ENCODE measurements at places on chromosomes 2 and 18.
A peak's percentile ranks its signal among the peaks of the same experiment; 100 is the strongest.

GRCh38 chr2:33062665-33063250, 116.0 kb downstream of the LTBP1 start:
- peak; percentile 33 for DNase-seq

DNA sequence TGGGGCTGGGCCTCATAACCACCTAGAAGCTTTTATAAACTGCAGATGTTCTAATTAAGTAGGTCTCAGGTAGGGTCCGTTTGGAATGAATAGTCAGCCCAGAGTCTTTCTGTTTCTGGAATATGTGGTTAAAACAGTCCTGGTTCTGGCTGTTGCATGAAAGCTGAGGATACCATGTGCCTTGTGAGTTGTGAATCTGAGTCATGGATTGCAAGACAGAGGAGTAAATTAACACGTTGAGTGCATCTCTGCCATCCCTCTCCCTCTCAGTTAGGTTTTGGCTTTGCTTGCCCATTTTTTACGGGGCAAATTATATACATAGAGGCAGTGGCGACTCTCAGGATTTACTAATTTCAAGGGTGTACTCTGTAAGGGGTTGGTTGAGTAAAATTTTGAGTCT, 59.1 kb downstream of the NCK2 start:
- DNase-seq, result no peak

GRCh38 chr2:38016219-38016618, 59.7 kb downstream of the CYP1B1 start:
- no peak for DNase-seq

- DNase-seq, result no peak
Observed at GRCh38 chr2:29587402-29588190, 333.8 kb downstream of the ALK start.

DNA sequence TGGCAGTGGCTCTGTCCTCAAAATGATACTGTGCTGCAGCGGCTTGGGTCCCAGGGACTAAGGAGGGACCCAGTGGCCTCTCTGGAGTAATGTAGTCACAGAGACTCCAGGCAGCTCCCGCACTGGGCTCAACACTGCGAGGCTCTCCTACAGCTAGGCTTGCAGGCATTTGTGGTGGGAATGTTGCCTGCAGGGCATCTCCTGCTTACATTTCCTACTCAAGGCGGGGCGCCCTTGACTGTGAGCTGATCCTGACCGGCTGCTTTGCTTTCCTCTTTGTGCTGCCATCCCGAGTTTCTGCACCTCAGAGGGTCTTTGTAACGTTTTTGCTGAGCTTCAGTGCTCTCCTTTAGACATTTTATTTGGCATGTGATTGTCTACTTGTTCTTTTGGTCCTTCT, 177.4 kb upstream of the FN1 start:
- no peak for DNase-seq

GRCh38 chr2:233098618-233099017, 38.5 kb downstream of the INPP5D start:
- no peak for DNase-seq

DNA sequence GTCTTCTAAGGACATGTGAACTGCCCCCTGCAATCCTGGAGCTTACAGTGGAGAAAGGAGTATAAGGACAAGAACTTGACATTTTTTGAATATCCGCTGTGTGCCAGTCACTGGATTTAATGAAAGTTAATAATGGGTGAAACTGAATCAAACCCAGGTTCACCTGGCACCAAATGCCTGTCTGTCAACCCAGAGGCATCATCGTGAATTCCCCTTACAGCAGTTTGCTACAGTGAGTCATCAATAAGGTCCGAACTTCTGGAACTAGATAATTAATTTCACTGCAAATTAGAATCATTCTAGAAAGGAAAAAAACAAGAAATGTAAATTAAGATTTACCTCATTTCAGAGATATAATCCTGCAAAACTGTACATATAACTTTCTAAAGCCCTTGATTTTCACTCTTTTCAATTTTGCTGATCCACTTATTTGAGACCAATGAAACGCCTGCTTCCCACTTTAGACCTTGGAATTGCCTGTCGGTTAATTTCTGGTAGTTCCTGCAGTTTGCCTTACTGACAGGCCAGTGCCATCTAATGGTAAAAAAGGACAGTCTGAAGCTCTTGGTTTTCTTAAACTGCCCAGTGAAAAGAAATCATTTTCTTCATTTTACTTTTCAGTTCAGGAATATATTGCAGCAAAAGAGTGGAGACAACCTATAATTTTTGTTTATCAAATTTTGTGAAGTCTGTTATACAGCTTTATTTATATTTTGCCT, 8.2 kb downstream of the DSG2 start:
- no peak for DNase-seq

DNA sequence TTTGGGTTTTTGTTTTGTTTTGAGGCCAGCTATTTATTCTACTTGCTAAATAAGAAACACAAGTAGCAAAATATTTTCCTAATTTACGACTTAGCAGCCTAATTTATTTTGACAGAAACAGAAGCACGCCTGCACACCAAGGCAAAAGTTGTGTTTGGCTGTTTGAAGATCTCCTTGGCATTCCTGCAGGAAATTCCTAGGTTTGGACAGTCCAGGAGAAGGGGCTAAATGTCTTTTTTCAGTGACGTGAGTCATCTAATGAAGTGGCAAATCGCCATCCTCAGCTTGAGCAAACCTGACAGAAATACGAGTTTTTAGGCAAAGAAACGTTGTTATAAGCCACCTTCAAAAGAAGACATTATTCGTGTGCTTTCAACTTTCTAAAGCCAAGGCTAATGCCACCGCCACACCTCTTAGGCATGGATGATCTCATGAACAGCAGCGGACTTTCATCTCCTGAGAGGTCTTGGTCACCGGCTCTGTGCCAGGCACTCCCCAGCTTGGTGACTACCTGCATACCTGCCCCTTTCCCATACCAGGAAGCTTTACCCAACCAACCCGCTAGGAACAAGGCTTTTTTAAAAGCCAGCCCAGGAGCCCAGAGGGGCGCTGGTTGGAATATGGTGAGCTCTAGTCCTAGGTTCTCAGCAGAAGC, 30.9 kb downstream of the STK39 start:
- no peak for DNase-seq

GRCh38 chr2:204722207-204722606, 176.9 kb downstream of the PARD3B start:
- DNase-seq, result no peak

GRCh38 chr2:60735496-60736250, 20.4 kb upstream of the PAPOLG start:
- DNase-seq, result peak; percentile 33

GRCh38 chr2:128568106-128568505, 249.4 kb upstream of the HS6ST1 start:
- no peak for DNase-seq

DNA sequence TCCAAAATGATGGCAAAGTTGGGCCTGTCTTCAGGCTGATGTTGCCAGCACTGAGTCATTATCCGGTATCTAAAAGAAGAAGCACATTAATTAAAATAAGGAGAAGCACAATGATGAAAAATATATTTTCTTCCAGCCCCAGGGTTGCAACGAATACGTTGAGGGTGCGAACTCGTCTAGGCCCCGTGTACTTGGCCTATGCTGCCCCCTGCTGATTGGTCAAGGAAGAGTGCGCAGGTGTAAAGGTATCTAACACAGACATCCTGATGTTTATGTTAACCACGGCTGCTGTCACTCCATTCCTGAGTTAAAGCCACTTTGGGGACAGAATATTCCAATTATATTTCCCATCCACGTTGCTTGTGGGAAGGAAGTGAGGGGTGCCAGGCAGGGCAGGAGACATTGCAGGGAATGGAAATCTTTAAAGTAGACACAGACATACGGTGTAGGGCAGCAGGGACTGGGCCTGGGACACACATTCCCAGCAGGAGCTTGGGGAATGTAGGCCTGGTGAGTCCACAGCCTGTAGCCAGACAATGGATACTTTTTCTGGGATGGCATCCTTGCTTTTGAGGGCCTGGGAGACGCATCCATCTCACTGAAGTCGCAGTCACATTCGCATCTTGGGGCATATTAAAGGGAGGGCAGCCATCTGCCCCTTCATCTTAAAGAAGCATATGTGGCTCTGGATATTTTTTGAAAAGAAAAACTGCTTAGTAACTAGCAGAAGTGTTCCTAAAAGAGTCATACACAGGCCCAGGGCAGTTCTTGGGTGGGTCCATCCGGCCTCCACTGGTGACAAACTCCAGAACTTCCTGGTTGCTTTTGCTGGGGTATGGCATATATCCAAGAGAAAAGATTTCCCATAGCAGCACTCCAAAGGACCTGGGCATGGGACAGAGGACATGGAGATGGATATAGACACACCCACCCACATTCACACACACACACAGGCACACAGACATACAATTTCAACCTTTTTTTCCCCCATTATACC, 81.9 kb downstream of the CLIP4 start:
- peak; percentile 79 for DNase-seq

- DNase-seq, result no peak
Observed at GRCh38 chr2:157747695-157748370, 119.2 kb upstream of the ACVR1C start.

DNA sequence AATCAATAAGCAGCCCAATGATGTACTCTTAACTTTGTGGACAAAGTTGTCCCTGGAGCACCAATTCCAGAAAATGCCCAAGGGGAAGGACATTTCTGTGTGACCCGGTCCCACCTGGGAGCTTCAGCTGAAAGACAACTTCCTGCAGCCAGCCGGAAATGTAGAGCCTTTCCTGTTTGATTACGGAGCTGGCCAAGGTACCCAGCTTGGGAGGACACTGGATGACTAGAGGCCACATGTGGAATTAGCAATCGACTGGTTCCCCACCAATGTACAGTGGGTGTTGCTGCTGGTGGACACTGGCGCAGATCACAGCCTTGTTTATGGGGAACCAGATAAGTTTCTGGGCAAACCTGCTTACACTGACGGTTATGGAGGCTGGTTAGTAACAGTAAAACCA, 53.0 kb upstream of the ZC3H15 start:
- DNase-seq, result no peak

- no peak for DNase-seq
Observed at GRCh38 chr18:26546170-26546874, 2.0 kb downstream of the KCTD1 start.

DNA sequence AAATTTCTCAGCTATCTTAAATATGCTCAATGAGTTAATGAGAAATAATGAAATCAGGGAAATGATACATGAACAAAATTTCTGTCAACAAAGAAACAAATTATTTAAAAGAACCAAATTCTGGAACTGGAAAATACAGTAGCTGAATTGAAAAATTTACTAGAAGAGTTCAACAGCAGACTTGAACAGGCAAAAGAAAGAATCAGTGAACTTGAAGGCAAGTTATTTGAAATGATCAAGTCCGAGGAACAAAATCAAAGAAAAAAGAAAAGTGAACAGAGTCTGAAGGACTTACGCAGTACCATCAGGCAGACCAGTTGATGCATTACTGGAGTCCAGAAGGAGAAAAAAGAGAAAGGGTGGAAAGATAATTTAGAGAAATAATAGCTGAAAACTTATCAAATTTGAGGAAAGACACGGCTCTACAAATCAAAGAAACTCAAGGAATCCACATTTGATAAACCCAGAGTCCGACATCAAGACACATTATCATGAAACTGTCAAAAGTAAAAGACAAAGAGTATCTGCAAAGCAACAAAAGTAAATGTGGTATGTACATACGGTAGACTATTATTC, 83.6 kb downstream of the CCDC138 start:
- no peak for DNase-seq

DNA sequence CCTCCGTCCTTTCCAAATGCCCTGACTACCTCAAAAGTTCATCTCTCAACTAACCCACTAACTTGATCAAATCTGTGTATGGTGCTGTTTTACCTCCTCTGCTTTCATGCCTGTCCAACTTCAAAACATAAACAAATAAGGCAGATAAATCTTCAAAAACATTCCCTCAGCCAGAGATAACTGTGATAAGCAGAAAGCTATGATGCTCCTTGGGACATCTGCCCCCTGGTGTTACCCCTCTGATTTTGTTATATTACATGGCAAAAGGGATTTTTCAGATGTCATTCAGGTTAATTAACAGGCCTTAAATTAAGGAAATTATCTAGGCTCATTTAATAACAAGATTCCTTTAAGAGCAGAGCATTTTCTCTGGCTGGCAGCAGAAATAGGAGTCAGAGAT, 810.8 kb upstream of the CHAC2 start:
- no peak for DNase-seq

- no peak for DNase-seq
Observed at GRCh38 chr2:120558847-120559246, 176.8 kb upstream of the GLI2 start.

DNA sequence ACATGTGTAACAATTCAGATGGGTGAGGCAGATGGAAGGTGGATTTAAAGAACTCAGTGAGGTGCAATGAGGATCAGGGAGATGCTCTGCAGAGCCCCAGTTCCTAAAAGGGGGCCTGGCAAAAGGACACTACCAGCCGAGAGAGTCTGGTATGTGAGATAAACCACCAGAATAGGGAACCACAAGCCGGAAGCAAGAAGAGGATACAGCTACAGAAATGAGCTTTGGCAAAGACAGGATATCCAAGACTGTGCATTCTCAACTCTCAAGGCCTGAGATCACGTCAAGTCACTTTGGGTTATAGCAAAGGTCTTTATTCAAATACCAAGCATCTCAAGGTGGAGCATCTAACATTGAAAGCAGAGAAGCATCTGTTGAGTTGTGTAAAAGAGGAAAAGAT, 293.5 kb downstream of the ARHGAP15 start:
- DNase-seq, result peak; percentile 82

DNA sequence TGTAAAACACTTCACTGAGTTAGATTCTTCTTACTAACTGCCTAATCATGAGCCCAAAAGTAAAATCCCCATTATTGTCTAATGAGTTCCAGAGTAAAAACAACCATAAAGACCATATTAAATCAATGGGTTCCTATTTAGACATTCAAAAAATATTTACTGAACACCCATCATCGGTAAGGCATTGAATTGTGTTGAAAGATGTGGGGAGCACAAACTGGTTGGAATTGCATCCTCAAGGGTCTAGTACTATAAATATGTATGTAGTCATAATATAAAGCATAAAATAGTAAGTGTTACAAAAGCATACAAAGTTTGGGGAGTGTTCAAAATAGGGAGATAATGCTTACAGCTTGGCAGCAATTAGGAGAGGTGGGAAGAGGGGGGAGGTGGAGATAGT, 3.0 kb upstream of the MARCHF4 start:
- no peak for DNase-seq

DNA sequence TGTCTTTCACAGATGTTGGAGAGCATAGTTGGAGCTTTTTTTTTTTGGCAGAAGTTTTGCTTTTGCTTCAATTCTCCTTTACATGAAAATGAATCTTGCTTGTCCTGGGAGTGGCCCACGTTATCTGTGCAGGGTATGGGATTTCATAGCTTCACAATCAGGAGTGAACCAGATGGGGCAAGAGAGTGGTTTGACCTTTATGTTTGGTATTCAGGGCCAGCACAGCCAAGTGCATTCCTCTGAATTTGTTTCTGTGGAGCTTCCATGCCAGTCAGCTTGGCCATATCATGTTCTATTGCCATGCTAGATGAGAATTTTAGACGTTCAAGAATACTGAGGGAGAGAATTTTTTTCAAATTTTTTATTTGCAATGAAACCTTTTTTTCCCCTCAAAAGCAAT, 116.6 kb downstream of the PRPF40A start:
- DNase-seq, result no peak

DNA sequence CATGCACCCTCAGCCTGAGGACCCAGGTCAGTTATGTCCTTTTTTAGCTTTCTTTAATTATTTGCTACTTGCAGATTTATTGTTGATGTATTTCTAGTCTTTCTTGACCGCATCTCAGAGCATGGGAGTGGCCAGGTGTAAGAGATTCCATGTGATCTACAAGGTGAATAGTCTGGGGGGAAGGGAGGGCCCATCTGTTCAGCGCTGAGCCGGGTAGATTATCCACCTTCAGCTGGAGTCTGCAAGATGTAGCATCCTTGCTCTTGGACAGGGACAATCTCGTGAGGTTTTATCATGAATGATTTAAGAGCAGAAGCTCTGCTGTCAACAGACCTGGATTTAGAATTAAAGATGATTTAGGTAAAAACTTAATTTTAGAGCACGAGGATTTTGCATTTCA, 12.0 kb upstream of the DGKD start:
- DNase-seq, result no peak

All from hematopoietic multipotent progenitor cell treated with erythropoietin and hydrocortisone succinate and interleukin-3 and kit ligand, for 6 days (in vitro differentiated cells).